Hindlimb muscle (tissue), 1 donor: ENCODE measurements at places on chromosomes 2 and 18. TPM values are rescaled to one million over a fixed set of nuclear protein-coding genes. Genes with fewer than 3 reads are reported as not detected.
A peak's percentile ranks its signal among the peaks of the same experiment; 100 is the strongest.

DNA sequence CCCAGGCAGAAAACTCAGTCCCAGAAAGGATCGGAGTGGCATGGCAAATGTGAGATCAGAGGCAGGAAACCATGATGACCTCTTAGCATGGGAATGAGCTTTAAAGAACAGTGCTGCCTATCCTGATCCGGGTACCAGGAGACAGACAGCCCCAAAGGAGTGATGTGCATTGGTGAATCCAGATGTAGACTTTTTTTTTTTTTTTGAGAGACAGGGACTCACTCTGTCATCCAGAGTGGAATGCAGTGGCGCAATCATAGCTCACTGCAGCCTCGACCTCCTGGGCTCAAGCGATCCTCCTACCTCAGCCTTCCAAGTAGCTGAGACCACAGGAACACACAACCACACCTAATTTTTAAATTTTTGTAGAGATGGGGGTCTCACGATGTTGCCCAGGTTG, 122.7 kb downstream of the VAPA start:
- DNase-seq = no peak

GRCh38 chr2:241141214-241141770, 8.0 kb downstream of the PASK start:
- no peak for DNase-seq

GRCh38 chr2:203959672-203960071, 23.1 kb downstream of the ICOS start:
- no peak for DNase-seq

DNA sequence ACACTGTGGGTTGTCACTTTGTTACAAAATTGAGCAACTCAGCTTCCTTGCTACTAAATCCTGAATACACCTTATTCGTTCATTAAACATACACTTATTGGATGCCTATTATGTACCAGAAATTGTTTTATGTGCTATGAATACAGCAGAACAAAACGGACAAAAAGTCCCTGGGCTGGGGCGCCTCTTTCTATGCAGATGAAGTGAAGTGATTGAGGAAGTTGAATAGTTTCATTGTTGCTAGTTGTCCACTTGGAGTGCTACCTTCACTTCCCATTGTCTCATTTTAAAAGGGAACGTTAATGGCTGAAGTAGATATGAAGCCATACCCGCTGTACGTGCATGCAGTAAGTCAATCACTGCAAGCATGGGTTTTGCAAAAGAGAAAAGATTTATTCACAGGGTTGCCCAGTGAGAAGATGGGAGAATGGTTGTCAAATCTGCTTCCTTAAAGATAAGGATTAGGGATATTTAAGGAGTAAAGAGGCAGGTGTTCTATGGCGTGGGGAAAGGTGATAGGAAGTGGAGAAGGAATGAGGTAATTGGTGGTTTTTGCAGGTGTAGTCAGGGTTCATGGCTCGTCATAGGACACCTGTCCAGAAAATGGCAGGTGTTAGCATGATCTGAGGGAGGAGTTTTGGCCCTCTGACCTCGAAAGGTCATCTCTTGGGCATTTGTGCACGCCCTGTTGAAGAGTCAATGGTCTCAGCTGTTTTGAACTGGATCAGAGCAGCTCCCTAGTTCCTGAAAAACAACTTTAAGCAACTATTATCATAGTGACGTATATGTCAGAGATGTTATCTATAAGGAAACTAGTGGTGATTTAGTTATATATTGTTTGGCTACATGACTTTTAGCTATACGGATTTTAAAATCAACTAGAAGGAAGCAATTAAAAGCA, 23.5 kb downstream of the TRPM8 start:
- DNase-seq = no peak

DNA sequence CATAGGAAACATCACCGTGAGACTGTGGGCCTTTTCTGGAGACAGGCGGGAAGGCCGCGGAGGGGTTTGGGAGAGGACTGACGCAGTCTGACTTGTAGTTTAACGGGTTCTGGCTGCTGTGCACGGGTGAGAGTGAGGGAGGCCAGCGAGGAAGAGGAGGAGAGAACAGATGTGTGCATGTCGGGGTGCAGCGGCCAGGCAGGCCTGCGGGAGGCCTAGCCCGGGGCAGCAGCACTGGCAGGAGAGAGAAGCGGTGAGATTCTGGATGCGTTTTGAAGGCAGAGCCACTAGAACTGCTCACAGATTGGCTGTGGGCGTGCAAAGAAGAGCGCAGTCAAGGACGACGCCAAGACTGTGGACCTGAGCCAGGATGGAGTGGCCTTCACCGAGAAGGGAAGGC, 53.9 kb downstream of the PTGR3 start:
- no peak for DNase-seq

GRCh38 chr2:202052235-202052634, 18.6 kb downstream of the FZD7 start:
- no peak for DNase-seq

- peak; percentile 3 for DNase-seq
These were observed 120.9 kb upstream of the CDH19 start for GRCh38 chr18:66724664-66725356.

DNA sequence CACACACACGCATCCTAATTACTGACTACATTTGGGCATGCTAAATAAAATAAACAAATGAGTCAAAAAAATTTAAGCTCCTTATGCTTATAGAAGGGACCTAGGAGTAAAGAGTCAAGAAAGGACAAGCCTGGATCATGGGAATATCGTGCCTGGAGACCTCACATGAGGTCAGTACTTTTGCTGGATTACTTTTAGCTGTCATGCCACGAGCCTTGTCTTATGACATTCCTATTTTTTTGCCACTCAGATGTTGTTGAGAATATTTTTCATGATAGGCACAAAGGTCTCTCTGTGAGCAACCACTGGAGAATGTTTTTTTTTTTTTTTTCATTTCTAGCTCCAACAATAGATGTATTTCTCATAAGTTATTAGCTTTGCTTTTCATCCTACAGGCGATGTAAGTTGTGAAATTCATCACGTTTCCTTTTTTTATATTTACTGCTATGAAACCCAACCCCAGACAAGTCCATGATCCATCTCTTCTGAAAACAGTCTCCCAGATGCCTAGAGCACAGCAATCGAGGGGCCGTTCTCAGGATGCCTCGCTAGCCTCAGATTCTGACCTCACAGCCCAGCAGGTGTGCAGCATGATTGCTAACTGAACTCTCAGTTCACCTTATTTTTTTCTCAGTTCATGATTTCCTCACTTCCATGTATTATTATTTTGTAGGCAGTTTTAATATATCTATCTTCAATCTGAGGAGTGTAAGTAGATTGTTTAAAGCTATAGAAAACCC, 464.5 kb downstream of the IRS1 start:
- no peak for DNase-seq

GRCh38 chr2:12428324-12428723, 288.4 kb upstream of the TRIB2 start:
- no peak for DNase-seq

- DNase-seq = no peak
These were observed 70.6 kb upstream of the KLF7 start for GRCh38 chr2:207236156-207236935.

DNA sequence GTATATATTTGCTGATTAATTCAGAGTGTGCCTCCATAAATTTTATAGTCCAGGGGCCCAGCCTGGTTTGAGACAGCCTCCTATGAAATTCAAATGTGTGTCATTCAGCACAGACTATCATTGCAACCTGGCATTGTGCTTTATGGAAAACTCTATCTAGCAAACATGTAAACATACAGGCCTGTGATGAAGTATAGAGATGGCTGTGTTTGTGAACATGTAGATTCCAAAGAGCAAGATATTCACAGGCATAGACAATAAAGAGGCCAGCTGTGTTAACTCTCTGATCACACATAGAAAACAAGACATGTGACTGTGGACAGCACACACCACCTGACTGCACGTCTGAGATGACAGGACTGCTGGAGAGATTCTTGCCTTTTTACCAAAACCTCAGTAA, 297.9 kb downstream of the EN1 start:
- no peak for DNase-seq

DNA sequence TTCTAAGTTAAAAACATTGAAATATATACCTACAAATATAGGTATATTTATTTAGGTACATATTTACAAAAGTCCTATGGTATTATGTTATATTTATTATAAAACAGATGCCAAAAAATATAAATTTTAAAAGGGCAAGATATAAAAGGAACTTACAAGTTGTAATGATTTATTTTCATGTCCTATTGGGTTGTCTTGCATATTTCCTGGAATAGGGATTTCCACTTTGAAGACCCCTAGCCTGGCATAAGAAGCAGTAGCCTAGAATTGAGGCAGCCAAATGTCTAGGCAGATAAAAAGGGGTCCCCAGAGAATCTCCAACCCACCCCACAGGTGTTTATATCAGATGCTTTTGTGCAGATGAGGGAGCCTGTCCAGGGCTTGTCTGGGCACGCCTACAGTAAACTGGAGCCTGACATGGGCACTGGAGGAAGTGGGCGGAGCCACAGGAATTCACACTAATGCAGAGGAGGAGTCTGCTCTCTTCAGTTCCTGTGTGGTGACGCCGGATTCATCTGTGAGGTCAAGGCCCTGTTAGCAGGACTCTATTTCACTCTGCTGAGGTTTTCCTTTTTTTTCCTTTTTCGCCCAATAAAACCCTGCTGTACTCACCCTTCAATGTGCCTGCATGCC, 1088.9 kb upstream of the PIK3C3 start:
- DNase-seq = no peak

DNA sequence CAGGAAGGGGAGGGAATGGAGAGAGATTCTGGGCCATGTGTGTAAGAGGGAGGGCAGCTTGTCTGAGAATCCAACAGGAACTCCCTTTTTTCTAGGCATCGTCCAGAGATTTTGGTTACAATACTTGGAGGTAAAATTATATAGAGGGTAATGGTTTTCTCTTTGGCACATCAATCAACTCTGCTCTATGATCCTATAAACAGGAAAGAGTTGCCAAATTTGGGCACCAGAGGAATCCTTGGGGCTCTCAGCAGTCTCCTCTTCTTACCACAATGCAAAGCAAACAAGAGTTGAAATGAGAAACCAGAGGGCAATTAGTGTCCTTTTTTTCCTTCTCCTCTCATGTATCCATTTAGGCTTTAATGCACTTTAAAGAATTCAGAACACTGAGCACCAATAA, 243.4 kb downstream of the SLC8A1 start:
- no peak for DNase-seq

GRCh38 chr2:9618410-9618809, 12.4 kb downstream of the YWHAQ start:
- no peak for DNase-seq

- DNase-seq = no peak
These were observed 233.7 kb downstream of the METTL4 start for GRCh38 chr18:2337552-2338141.

DNA sequence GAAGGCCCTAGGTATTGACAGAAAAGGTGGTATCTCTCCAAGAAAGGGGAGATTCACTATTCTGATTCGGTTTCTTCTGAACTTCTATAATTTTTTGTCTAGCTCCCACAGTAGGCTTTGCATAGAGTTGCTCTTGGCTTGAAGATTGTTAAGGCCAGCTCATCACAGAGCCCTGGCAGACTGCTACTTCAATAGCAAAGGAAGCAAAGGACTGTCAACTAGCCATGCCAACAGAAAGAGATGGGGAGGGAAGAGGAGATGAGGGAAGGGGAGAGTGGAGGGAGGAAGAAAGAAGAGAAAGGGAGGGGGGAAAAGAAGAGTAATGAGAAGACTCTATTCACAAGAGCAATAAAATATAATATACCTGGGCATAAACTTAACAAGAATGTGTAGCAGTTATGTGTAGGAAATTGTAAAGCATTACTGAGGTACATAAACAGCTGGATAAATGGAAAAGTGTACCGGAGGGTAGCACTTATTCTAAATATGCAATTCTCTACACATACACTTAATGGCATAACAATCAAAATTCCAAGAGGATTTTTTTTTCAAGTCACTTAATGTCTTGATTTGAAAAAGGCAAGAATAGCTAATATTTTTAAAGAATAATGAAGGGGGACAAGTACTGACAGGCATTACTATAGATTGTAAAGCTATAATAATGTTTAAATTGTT, 102.5 kb downstream of the LOXHD1 start:
- DNase-seq = no peak

DNA sequence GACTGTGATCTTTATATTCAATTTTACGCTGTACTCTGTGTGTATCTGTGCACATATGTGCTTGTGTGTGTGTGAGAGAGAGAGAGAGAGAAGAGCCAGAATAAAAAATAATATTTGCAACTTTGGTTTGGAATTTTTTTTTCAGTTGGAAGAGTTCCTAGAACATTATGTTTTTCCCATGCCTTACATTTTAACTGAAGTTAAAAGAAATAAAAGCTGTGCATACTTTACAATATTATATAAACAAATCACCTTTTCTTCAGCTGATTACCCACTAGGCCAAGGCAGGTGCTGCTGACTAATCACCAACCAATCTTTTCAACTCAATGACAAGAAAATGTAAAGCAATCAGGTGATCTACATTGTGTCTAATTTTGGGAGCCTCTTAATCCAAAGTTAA, 366.3 kb downstream of the NYAP2 start:
- peak; percentile 40 for DNase-seq

- no peak for DNase-seq
These were observed 2.9 kb downstream of the FN1 start for GRCh38 chr2:215432759-215433594.

DNA sequence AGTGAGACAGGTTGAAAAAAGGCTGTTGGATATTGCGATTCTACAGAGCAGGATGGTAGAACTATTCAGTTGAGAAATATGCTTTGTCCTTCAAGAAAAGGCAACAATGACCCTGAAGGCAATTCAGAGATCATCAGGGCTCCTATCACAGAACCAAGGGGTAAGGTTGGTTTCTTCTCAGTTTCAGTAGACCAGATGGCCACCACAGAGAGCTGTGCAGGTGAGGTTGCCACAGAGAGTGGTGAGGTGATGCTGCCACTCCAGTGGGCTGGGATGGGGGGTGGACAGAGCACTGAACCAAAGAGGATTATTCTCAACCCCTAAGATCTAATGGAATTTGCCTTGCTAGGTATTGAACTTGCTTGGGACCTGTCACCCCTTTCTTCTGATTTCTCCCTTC, 64.6 kb upstream of the ZBTB7C start:
- no peak for DNase-seq

Gene CD302
- polyA plus RNA-seq = 13.0 TPM

Gene SULT1C4
- polyA plus RNA-seq = 17.3 TPM

Gene DPP4
- 4.3 TPM for polyA plus RNA-seq

Gene SUPT7L
- polyA plus RNA-seq = 33.8 TPM

Gene IL36G
- polyA plus RNA-seq = not detected

Gene CFAP53
- polyA plus RNA-seq = 0.10 TPM

Gene TNS1
- polyA plus RNA-seq = 142 TPM

Gene ANO7
- 1.1 TPM for polyA plus RNA-seq
